K562 (cell line): ENCODE measurements at places on chromosomes 11 and 22. TPM values are rescaled to one million over a fixed set of nuclear protein-coding genes. Genes with fewer than 3 reads are reported as not detected.

DNA sequence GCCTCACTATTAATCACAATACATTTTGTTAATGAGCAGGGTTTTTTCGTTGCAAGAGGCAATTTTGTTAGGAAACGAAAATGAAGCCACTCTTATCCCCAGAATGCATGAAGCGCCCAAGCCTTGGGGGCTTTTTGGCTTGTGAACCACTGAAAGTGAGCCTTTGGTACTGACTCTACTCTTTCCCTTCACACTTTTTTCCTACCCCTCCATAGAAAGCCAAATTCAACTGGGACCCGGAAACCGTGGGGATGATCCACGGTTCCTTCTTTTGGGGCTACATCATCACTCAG lies 4.8 kb downstream of the SLC17A6 start:
- no peak for DNase-seq

DNA sequence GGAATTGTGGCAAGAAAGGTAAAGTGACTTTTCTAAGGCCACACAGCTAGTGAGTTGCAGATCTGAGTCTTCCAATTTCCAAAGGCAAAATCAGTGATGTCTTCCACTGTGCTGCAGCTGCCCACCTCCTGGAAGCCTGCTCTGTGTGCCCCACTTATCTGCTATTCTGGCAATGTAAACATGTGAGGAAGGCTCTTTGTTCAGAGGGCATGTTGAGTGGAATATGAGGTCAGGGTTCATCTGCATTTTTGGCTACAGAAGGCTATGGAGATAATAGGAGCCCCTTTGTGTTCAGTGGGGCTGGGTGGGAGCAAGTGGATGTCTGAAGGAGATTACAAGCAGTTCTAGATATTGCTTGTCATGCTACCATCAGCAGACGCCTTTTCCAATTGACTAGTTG lies 396.2 kb downstream of the BUD13 start:
- DNase-seq = no peak

GRCh38 chr11:28697920-28698827 lies 590.0 kb downstream of the METTL15 start:
- peak; percentile 52 for DNase-seq

DNA sequence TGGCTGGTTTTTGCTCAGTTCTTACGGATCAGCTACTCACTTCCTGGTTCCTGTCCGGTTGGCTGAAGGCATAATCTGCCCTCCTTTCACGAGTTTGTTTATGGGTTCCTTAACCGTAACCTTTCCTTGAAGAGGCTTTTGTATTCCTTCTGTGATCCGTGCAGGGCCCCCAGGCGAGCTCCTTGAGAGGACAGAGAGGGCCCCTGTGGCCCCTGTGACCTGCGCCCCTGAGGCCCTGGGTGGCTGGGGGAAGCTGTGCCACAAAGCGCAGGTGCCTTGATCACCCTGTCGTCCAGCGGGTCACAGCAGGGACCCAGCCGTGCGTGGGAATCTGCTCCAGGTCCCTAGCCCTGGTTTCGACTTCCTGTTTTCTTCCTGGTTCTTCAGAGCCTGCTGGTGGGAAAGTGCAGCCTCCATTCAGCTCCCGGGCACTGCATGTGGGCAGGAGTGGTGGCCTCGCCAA lies 27.8 kb upstream of the FADD start:
- DNase-seq = no peak

GRCh38 chr11:77082838-77083565 lies 16.2 kb downstream of the CAPN5 start:
- no peak for DNase-seq

DNA sequence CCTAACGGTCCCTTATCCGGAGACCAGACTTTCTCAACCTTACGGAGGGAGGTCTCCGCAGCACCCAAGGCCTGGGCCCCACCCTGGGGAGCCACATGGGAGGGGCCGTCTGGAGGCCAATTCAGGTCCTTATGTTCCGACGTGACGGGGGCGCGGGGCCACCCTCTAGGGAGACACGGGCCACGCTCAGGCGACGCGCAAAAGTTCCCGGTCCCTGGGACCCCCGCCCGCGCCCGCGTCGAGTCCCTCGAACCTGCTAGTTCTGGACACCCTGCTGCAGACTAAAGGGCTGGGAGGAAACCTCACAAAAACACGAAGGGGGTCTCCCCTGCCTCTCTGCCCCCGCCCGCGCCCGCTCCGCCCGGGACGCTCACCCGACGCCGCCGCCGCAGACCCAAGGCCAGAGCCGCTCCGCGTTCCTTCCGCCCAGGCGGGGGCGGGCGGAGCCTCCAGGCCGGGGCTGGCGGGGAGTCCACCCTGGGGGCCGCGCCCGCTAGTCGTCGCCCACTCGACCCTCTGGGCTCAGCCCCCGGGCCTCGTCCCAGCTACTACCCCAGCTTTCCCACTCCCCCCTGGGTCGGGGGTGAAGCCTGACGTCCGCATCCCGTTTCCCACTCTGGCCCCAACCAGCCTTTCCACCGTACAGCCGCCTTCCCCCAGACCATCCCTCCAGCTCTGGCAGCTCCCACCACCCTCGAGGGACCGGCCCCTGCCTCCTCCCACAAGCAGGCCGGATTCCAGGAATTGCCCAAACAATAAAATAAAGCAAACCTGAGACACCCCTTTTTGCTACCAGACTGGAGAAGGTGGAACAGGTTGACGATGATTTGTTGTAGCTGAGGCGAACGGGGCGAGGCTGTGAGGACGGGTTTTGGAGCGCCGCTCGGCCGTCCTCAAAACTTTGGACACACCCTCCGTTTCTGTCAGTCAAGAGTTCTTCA lies 2.7 kb downstream of the RNH1 start:
- peak; percentile 74 for DNase-seq

DNA sequence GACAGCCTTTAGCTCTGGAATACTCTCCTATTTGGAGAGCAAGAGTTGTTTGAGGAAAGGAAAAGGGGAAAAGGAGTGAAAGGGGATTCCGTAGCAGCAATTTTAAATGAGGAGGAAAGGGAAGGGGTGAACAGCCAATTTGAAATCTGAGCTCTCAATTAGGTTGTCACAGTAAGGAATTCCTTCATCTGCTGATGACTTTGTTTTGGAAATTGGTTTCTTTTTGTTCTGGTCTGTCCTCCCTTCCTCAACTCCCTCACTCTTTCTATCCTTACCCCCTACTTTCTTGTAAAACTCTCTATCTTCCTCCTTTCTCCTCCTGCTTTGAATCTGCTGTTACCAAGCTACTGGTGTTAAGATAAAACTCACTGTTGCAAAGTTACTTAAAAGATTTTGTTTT lies 1155.6 kb downstream of the DLG2 start:
- no peak for DNase-seq

Gene LRRC75B
- 1.1 and 1.4 TPM in 2 replicates for total RNA-seq
